ENCODE measurements at places on chromosomes 3 and 15.

- no peak for DNase-seq
These were observed 81.9 kb downstream of the CHL1 start for GRCh38 chr3:278300-279064.

DNA sequence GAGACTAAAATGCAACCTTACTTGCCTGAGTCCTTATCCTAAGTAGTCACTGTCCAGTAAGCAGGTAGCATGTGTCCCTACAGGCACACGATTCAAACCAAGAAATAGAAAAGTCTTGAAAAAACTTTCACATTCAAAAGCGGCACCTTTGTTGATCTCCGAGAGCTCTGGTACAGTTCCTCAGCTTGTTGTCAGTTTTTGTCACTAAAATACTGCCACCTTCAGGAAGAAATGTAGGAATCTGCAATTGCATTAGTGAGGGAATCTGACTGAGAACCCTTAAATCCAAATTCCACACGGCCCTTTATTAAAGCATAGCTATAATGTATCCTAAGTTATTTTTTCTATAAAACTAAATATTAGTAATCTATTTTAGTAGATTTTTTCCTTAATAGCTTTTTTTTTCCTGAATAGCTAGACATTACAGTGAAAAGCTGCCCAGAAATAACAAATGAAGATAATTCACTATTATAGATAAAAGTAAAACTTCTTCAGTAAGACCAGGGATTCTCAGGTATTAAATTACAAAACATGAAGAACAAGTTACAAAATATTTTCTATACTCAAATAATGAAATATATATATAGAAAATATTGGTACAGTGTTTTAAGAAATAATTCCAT, 44.0 kb downstream of the CCDC54 start:
- no peak for DNase-seq

GRCh38 chr3:123392871-123393620, 55.8 kb downstream of the ADCY5 start:
- no peak for DNase-seq

DNA sequence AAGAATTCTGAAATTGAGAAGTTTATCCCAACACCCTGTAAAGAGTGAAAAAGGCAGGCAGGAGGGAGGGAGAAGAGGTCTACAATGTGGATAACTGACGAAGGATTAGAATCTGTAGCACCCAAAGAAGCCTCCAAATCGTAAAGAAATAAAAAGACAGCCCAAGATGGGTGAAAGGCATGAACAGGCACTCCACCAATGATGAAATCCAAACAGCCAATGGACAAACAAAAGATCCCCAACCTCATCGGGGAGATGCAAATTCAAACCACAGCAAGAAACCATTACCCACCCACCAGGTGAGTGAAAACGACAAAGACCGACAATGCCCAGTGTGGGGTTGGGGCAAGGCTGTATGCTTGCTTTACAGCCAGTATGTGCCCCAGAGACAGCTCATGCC, 85.6 kb downstream of the IQSEC1 start:
- DNase-seq, result no peak

GRCh38 chr3:161423911-161424522, 52.7 kb upstream of the SPTSSB start:
- no peak for DNase-seq

DNA sequence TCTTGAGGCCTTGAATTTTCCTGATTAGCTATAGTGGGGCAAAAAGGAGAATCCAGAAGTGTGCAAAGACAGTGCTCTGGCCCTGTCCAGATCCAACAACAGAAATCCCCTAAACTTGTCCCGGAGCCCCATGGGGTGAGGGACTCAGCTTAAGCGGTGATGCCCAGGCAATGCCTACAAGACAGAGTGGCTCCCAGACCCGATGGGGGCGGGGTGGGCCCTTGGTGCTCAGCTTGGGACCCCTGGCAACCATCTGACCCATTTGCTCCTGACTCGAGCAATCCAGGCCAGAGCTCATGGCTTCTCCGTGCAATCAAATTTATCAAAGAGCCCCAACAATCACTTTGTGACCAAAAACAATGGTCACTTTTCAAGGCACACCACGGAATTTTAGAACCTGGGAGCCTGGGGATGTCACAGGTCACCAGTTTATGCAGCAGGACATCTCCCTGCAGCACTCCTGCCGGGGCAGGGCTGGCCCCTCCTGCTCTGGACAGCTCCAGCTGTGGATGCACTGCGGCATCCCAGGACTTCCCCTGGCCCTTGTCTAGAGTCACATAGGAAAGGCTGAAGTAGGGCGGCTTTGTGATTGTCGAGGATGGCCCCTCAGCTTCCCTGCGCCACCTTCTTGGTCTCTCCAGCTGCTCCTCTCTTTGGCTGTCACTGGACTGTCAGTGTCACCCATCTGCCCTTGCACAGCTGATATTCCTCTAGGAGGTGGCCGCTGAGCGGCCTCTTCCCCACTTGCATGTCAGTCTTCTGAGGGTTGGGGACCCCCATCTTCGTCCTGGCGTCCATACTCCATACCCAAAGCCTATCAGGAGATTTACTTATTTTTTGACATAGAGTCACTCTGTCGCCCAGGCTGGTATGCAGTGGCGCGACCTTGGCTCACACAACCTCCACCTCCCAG, 28.4 kb downstream of the RGMA start:
- DNase-seq, result no peak

DNA sequence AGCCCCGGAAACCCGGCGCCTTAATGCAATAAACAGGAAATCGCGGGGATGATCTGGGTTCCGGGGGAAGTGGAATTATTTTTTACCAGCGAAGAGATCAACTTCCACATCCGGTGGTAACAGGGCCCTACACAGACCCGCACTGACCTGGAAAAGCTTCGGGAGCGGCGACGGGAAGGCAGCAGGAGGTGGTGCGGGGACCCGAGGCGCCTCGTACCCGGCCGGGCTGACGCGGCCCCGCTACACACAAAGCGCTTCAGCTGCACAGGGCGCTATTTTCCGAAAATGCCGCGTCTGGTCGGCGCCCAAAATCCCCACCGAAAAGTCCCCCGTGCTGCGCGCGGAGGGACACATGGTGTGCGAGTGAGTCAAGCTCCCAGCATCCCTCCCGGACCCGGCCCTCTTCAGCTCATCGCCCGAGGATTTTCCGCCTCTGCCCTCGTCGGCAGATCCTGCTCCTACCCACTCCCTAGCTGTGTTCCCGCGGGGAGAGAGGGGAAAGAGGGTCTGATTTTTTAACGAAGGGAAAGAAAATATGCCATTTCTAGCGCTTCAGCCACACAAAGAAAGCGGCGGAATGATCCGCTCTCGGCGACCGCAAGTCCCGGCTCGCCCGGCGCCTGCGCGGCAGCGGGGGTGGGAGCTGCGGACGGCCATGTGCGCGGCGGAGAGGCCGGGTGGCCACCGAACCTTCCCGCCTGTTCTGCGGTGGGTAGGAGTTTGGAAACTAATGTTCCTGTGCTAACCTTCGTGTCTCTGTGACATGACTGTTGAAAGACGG, at the start of gene GABPB1:
Gene GABPB1, minus strand, starts transcription at position 361 of the 781 bp plus-strand sequence. CDS start 45,400 bp downstream, outside the sequence.
- peak; percentile 77 for DNase-seq

GRCh38 chr3:135895106-135895733, 70.3 kb upstream of the PPP2R3A start:
- no peak for DNase-seq

DNA sequence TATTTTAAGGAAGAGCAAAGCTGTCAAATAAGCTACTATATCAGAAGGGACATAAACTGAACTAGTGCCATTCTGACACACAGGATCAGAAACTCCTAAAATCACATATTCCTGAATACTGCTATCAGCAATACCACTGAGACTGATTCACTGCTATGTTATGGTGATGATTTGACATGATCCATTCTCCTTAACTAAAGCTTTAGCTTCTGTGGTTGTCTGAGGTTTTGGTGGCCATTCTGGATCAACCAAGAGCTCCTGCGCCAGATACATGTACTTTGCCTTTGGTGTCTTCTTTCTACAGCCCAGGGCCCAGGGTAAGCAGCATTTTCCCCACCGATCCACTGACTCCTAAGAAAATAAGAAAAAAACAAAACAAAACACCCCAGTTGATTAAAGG, 6.7 kb upstream of the GP5 start:
- no peak for DNase-seq

Measured in T-helper 22 cell (primary cell).